ENCODE measurements at places on chromosomes 1 and 21.

- DNase-seq = no peak
These were observed 17.6 kb downstream of the TRAF5 start for GRCh38 chr1:211344152-211344618.

- DNase-seq = no peak
These were observed 53.5 kb upstream of the TRAPPC10 start for GRCh38 chr21:43958364-43959158.

- no peak for DNase-seq
These were observed 2.4 kb downstream of the BEST4 start for GRCh38 chr1:44785501-44786137.

GRCh38 chr1:15188678-15189077 is 35.1 kb downstream of the TMEM51 start:
- no peak for DNase-seq

DNA sequence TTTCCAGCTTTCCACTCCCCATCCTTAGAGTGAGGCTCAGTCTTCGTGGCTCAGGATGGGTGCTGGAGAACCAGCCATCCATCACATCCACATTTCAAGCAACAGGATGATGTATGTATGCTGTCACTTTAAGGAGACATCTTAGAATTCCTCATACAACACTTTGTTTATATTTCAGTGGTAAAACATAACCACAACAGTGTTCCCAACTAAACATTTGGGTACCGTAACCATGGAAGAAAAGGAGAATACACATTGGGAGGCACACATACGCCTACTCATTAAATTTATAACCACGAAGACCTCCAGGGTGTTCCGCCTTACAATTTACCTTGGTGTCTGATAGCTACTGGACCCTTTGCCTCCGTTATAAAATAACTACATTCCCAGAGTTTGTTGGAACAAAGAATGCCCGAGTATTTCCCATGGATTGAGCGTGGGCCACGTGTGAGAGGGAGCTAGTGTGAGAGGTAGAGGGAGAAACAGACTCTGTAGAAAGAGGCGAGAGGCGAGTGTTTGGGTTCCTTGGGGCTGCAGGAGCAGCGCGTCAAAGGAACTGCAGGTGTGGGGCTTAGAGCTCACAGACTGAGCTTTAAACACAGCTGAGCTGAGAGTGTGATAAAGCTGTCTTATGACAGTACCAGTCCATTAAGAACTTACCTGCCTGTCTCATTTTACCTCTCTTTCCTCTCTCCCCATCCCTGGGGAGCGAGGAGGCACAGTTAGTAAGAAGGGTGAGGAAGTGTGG is 111.5 kb upstream of the USP24 start:
- no peak for DNase-seq

- DNase-seq = peak; percentile 91
These were observed 62.3 kb upstream of the ADARB1 start for GRCh38 chr21:45011911-45012661.

DNA sequence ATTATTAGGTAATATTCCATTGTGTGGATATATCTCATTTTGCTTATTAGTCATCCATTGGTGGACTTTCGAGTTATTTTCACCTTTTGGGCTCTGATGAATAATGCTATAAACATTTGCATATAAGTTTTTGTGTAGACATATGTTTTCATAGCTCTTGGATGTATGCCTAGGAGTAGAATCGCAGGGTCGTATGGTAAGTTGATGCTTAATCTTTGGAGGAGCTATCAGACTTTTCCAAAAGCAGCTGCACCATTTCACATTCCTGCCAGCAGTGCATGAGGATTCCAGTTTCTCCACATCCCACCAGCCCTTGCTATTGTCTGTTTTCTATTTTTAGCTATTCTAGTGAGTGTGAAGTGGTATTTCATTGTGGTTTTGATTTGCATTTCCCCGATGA is 120.3 kb upstream of the TMEM51 start:
- peak; percentile 88 for DNase-seq

DNA sequence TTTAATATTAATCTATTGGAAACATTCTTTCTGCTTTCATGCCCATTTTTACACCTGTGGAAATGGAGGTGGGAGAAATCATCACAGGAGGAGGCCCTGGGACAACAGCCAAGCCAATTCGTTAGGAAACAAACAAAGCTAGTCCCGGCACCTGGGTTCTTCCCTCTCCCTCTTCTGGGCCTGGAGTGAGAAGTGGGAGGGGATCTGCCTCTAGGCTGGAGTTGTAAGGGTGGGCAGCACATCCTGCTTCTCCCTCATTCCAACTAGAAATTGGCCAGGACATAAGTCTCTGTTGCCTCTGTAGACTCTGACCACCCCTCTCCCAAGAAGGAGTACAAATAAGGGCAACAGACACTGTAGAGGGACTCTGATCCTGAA is 20.2 kb upstream of the ERO1B start:
- no peak for DNase-seq

DNA sequence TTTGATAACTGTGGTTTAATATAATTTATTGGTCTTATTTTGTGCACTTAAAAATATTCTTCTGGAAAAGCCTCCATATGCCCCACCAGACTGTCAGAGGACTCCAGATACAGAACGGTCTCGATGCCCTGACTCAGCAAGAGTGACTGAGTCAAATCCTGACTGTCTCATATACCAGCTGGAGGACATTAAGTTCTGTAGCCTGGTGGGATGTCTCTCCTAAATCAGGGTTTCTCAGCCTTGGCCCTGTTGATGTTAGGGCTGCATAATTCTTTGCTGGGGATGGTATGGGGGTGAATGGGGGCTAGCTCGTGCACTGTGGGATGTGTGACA is 67.7 kb upstream of the TLR5 start:
- DNase-seq = no peak

- no peak for DNase-seq
These were observed 9.0 kb downstream of the FAM20B start for GRCh38 chr1:179034720-179035119.

GRCh38 chr1:234297668-234298067 is 75.6 kb upstream of the COA6 start:
- DNase-seq = no peak

All from fibroblast of skin of left biceps (primary cell).